Heart left ventricle (tissue), 16 donors: ENCODE measurements at places on chromosomes 16 and 17. TPM values are rescaled to one million over a fixed set of nuclear protein-coding genes. Genes with fewer than 3 reads are reported as not detected.
A peak's percentile ranks its signal among the peaks of the same experiment; 100 is the strongest.

- DNase-seq: no peak
Observed at GRCh38 chr17:79801156-79802038, 4.5 kb upstream of the CBX8 start.

The SLC5A11 gene
- total RNA-seq: not detected

- DNase-seq: no peak
Observed at GRCh38 chr16:29876594-29877249, 13.7 kb upstream of the CDIPT start.

DNA sequence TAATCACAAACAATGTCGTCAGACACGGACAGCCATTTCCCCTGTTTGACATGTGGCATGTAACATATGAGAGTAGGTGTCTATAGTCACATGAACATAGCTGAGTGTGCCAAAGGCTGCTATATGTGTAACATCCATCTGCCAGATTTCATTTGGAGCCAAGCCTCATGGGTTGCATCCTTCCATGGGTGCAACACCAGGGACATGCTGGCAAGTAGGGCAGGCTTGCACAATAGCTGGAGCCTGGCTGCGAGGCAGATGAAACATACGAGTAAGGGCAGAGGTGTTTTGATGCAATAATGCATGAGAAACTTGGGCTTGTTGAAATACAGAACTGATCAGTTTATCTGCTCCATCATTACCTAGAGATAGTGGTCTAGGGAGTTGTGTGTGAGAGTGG, 9.0 kb upstream of the ZNF689 start:
- DNase-seq: no peak

- DNase-seq: no peak
Observed at GRCh38 chr17:55433029-55433628, 11.5 kb upstream of the MMD start.

The KRT28 gene
- total RNA-seq: not detected

DNA sequence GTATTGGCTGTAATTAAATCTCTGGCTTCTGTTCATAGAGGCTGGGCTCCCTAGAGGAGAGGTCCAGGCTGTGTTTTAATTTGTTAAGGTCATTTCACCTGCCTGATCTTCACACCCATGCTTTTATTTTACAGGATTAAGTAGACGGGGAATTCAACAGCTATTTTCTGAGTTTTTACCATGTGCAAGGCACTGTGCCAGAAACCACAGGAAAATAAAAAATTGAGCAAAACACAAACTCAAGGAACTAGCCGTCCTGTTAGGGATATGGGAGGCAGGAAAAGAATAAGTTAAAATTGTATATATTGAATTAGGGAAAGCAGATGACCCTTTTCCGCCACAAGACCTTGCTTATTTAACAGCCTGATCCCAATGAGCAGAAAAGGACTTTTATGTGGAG, 29.1 kb downstream of the HS3ST3A1 start:
- no peak for DNase-seq

The PRSS33 gene
- total RNA-seq: not detected

GRCh38 chr17:79843816-79844800, 4.9 kb upstream of the CBX4 start:
- peak; percentile 84 for DNase-seq

DNA sequence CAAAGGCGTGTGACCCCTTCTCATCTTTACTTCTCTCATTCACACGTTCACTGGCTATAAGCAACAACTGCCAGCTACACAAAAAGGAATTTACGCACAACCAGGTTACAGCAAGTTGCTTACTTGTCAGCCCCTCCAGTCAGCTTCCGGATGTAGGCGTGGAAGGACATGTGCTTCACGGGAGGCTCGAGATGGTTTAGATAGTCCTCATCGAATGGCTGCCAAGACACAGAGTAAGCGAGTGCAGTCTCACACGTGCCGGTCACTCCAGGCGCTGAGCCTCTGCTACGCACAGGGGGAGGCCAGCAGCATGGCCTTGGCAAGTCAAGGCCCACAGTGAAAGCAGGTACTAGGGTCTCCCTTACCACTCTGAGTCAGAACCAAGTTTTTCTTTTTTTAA, 28.3 kb downstream of the NPLOC4 start:
- DNase-seq: no peak

The HAP1 gene
- total RNA-seq: not detected

DNA sequence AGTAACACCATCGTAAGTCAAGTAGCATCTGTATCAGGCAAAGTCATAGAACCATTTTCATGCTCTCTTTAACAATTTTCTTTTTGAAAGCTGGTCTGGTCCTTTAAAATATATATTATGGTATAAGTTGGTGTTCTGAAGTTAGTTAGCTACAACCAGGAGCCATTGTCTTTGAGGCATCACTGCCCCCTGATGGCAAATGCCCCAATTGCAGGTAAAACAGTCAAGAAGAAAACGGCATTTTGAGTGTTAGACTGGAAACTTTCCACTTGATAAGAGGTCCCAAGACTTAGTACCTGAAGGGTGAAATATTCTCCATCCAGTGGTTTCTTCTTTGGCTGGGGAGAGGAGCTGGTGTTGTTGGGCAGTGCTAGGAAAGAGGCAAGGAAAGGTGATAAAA, 14.1 kb downstream of the TP53 start:
- no peak for DNase-seq

GRCh38 chr16:81680444-81681275, 98.4 kb upstream of the PLCG2 start:
- no peak for DNase-seq

DNA sequence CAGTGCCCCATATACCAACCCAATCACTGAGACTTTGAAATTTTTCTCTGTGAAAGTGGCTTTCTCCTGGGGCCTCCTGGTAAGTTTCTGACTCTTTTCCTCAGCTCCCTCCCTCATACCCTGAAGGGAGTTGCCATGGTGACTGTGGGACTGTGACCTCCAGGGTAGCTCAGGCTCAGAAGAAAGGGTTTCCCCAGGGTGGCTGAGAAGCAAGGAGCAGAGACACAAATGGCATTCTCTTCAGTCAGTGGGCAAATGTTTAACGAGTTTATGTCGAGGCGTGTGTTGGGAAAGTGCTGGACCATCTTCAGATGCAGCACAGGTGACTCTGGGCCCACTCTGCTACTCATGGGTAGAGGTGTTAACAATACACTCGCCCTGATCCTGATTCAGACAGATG, 46.8 kb downstream of the MRPS23 start:
- no peak for DNase-seq

GRCh38 chr16:28597692-28598261, 927 bp upstream of the SULT1A2 start:
- DNase-seq: no peak

DNA sequence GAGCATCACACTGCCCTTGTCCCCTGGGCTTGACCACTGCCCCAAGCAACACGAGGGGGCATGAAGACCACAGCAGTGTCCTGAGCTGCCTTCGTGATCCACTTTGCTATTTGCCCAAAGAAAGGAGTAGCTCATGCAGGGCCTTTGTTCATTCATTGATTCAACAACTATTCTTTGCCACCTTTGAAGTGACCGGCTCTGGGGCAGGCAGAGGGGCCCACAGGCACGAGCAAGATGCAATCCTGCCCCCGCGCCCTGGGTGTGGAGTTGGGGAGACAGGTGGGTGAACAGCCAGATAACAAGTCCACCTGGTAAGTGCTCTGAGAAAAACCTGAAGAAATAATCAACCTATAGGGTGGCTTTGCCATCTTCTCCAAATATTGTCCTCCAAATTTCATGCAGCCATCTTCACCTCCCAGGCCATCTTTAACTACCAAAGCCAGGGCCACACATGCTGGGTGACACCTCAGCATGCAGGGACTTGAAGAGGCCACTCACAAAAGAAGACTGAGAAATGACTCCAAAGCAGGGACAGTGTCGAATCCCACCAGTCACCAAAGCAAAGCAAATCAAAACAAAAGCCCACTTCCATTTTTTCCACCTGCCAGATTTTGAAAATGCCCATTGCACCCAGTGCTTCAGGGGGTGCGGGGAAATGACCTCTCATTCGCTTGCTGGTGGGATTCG, 18.2 kb upstream of the RBFOX3 start:
- DNase-seq: no peak

- no peak for DNase-seq
Observed at GRCh38 chr17:48392857-48393256, 37.2 kb downstream of the SKAP1 start.

GRCh38 chr17:8125947-8126490, 2.1 kb upstream of the HES7 start:
- DNase-seq: peak; percentile 32

DNA sequence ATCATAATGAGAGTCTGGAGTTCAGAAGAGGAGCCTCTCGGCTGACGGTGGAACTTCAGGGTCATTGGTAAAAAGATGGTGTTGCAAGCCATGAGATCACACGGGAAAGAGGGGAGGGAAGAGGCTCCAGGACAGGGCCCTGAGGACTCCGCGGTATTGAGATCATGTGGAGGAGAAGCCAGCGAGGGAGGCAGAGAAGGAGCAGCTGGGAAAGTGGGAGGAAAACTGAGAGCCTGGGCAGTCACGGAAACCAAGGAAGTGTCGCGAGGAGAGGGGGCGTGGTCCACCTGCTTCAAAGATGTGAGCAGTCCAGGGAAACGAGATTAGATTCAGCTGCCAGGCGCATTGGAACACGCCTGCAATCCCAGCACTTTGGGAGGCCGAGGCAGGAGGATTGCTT, 27.7 kb upstream of the SBK1 start:
- DNase-seq: peak; percentile 38

- DNase-seq: no peak
Observed at GRCh38 chr17:27600471-27600870, 30.5 kb upstream of the LGALS9 start.

- DNase-seq: peak; percentile 75
Observed at GRCh38 chr16:15949210-15950160, at the start of gene ABCC1. ABCC1 (plus strand) TSS chr16:15949616; CDS start chr16:15949752, 136 bp downstream.

- no peak for DNase-seq
Observed at GRCh38 chr16:53952215-53953208, 248.6 kb downstream of the FTO start.

- DNase-seq: peak; percentile 81
Observed at GRCh38 chr17:75637143-75637538, 3.9 kb downstream of the SMIM5 start.

The CENPT gene
- total RNA-seq: 28.3 TPM

DNA sequence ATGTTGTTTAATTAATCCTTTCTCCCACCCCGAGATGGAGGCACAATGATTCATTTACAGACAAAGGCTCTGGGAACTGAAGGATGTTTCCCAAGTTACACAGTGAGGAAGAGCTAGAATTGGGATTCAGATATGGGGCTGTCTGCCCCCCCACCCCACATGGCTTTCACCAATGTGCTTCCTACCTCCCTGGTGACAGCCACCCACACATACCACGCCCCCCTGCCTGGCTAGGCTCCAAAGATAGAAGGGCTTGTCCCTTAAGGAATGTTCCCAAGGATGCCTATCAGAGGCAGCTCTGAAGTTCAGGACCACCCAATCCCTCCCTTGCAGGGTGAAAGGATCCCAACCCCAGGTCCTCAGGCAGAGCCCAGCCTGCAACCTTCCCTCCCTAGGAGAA, 32.9 kb downstream of the CFAP20 start:
- no peak for DNase-seq

The GCGR gene
- not detected for total RNA-seq

The FA2H gene
- not detected for total RNA-seq
